Cerebellar nuclear complex (tissue), 1 donor: ENCODE measurements at places on chromosomes 13 and 19.

DNA sequence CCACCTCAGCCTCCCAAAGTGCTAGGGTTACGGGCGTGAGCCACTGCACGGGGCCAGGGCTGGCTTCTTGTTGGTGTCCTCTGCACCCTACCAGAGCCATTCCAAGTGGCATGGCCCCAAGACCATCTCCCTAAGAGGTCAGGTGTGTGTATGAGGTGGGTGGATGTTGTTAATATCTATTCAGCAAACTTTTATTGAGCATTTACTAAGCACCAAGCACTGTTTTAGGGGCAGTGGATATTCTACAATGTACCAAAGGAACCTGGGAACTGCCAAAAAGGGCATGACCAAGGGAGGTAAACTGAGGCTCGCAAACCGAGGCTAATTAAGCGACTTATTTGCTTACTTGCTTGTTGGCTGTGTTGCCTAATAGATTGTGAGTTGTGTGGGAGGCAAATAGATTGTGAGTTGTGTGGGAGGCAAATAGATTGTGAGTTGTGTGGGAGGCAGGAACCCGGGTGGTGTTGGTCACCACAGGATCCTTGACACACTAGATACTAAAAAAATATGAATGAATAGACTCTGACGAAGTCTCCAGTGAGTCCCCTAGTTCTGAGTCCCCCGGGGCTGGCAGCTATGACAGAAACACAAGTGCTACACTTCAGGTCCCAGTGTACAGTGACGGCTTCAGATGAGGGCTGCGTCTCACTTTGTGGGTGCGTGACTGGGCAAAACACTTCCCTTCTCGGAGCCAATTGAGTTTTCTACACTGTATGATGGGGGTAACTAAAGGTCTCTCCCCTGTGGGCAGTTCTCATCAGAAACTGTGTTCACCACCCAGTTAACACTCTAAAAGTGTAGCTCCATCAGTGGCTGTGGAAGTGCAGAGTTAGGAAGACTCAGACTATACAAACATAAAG, 5.0 kb upstream of the BICRA start:
- no peak for DNase-seq

- no peak for DNase-seq
Observed at GRCh38 chr19:44757735-44758505, 9.4 kb downstream of the BCL3 start.

DNA sequence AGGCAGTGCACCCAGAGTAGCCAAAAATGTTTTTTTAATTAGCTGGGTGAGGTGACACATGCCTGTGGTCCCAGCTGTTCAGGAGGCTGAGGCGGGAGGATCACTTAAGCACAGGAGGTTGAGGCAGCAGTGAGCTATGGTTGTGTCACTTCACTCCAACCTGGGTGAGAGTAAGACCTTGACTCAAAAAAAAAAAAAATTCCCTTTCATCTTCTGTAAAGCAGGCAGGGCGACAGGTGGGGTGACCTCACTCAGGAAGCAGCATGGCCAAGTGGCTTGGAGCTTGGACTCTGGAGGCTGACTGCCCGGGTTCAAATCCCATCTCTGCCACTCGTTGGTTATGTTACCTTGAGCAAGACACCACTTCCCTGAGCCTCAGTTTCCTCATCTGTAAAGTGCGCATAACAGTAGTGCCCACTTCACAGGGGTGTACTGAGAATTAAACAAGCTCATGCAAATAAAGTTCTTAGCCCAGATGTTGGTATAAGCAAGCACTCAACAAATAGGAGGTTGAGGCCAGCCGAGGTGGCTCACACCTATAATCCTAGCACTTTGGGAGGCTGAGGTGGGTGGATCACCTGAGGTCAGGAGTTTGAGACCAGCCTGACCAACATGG, 48.3 kb downstream of the MAP4K1 start:
- no peak for DNase-seq

GRCh38 chr13:80451641-80452040, 110.7 kb upstream of the SPRY2 start:
- DNase-seq = no peak

DNA sequence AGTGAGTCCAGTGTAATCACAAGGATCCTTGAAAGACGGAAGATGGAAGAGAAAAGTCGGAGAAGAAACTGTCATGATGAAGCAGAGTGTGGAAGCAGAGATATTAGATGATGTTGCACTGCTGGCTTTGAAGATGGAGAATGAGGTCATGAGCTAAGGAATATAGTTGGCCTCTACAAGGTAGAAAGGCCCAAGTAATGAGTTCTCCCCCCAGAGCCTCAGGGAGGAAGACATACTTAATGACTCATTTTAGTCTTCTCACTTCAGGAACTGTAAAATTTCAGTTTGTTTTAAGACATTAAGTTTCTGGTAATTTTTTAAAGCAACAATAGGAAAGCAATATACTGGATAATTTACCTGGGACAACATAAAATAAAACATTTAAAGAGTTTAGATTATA, 1331.5 kb upstream of the PCDH20 start:
- no peak for DNase-seq

GRCh38 chr13:112821340-112822055, 131.7 kb downstream of the ATP11A start:
- no peak for DNase-seq

- no peak for DNase-seq
Observed at GRCh38 chr13:32473650-32474049, 45.7 kb upstream of the N4BP2L1 start.

DNA sequence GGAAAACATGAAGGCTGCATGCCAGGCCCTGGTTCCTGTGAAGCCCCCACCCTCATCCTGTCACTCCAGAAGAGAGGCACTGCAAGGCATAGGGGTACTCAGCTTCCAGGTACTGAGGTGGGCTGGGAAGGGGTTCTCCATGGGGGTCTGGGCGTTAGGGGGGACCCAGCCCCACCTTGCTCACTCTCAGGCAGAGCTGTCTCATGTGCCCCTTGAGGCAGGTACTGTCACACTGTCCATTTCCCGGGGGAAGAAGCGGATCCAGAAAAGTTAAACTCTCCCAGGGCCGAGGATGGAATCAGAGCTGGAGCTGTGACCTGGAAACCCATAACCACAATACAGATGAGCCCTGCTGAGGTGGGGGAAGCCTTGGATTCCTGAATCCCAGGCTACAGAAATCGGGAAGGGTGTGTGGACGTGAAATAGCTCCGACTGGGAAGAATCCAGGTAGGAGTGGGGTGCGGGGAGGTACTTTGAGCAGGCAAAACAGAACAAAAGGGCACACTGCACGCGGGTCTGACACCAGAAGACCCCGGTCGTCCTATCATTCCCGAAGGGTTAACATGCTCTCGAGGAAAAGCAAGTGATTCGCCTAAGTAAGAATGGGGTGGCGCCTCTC, 540 bp upstream of the USE1 start:
- DNase-seq = no peak

- no peak for DNase-seq
Observed at GRCh38 chr13:110921209-110921608, 6.3 kb upstream of the ANKRD10 start.

GRCh38 chr13:59012731-59013130, 1151.0 kb downstream of the DIAPH3 start:
- no peak for DNase-seq

DNA sequence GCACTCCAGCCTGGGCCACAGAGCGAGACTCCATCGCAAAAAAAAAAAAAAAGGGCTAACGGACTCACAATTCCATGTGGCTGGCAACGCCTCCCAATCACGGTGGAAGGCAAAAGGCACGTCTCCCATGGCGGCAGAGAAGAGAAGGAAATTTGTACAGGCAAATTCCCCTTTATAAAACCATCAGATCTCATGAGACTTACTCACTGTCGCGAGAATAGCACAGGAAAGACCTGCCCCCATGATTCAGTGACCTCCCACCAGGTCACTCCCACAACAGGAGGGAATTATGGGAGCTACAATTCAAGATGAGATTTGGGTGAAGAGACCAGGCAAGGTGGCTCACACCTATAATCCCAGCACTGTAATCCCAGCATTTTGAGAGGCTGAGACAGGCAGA, 18.7 kb upstream of the NMRK2 start:
- DNase-seq = no peak

DNA sequence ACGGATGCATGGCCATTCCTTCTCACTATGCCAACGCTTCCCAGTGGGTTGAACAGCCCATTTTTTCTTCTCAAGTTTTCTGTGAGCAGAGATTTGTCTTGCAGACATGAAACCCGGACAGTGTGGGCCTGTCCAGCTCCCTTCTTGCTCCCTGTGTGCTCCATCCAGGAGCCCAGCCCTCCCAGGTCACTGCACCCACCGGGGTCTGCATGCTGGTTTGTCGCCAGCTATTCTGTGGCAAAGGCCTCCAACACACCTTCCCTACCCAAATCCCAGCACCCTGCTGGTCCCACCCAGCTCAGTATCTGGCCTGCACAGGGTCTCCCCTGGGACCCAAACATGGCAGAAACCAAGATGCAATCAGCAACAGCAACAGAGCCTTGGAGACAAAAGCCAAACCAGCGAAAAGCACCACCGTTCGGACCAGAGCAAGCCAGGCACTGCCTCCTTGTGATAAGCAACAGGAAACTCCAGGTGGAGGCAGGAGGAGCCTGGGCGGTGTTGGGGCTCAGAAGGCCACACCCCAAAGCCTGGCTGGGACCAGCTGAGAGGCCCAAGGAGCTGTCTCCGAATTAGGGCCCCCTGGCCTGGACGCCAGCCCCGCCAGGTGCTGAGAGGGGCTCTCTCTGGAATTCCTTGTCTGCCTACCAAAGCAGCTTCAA, 12.2 kb upstream of the SPACA7 start:
- no peak for DNase-seq

GRCh38 chr19:17338433-17339078, 1.2 kb downstream of the GTPBP3 start:
- DNase-seq = no peak

- no peak for DNase-seq
Observed at GRCh38 chr13:103866048-103866447, 799.8 kb upstream of the SLC10A2 start.
